MCF 10A (cell line): ENCODE measurements at places on chromosomes 11 and 22. TPM values are rescaled to one million over a fixed set of nuclear protein-coding genes. Genes with fewer than 3 reads are reported as not detected.

GRCh38 chr11:130617001-130617400 lies 168.6 kb downstream of the ADAMTS15 start:
- no peak for DNase-seq

DNA sequence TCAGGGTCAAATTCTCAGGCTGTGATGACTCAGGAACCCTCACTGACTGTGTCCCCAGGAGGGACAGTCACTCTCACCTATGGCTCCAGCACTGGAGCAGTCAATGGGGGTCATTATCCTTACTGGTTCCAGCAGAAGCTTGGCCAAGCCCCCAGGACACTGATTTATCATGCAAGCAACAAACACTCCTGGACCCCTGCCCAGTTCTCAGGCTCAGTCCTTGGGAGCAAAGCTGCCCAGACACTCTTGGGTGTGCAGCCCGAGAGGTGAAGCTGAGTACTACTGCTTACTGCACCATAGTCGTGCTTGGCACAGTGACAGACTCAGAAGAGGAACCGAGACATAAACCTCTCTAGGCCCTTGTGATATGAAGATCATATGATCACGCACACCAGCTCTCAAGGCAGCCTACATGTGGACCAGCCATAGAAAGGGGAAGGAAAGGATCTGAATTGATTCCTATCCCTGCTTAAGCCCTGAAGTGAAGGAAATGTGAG lies 58.2 kb downstream of the ZNF280B start:
- DNase-seq: no peak

DNA sequence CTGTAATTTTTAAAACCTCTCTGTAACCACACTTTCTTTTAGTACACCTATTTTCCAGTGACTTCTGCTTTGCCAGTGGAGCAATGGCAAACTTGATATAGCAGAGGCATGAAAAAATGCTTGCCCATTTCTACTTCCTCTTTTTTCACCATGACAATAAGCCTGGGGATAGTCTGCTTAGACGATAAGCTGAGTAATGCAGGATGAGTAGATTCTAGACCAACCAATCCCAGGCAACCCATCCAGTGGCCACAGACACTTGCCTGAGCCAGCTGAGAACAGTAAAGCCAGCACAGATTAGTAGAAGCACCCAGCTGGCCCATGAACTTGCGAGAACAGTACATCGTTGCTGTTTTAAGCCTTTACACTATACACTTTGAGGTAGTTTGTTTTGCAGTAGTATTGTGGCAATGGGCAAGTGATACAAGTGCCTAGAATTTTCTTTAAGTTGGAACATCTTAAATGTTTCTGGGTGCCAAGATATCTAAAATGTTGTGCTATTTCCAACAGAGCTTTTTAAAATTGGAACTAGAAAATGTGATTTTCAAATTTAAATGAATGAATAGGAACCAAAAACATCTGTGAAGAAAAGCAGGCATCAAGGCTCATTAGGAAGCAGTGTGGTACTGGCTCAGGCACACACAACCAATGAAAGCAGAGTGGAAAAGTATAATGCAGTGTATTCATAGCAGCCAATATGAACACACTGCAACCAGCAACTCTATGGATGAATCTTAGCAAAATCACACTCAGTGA lies 37.7 kb downstream of the DDI1 start:
- DNase-seq: peak; percentile 50

- DNase-seq: peak; percentile 59
Measured at GRCh38 chr11:43944761-43945311, 2.4 kb downstream of the C11orf96 start.

- no peak for DNase-seq
Measured at GRCh38 chr11:58671983-58672633, 49.6 kb downstream of the CNTF start.

DNA sequence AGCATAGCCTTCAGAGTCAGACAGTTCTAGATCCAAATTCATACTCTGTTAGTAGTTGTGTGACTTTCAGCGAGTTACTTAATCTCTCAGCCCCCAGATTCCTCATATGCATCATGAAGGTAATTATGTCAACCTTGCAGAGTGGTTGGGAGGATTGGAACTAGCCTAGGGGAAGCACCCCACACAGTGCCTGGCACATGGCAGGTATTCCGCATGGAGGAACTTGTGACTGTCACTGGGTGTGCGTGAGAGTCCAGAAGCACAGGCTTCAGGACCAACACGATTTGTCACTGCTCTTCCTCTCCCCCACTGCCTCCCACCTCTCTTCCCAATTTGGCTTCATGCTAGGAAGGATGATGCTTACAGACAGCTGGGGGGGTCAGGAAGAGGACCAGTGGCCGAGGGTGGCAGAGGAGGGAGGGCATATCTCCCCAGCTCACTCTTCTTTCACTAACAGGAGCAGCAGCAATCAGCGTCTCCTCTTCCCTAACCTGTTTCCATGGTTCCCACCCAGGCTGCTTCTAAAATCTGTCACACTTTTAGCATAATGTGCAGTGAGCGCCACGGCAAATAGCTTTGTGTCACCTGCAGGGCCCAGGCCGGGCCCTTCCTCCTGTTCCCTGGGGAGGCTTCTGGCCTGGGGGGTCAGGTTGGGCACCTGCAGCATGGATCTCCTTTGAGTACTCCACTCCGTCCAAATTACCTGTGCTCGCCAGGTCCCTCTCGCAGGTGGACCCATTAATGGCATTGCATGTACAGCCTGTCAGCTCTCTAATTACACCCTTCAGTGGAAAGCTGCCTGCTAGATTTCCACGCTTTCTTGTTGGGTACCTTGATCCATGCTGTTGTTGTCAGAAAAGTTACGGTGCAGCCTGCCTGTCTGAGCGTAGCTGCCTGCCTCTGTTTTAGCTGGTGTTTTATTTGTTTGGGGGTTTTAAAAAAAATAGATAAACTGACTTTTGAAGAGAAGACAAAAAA lies 400.4 kb downstream of the NXPE2 start:
- no peak for DNase-seq

GRCh38 chr11:125164091-125164421 lies 495 bp upstream of the PKNOX2 start:
- no peak for DNase-seq

- DNase-seq: no peak
Measured at GRCh38 chr11:119700030-119700429, 29.0 kb downstream of the NECTIN1 start.

DNA sequence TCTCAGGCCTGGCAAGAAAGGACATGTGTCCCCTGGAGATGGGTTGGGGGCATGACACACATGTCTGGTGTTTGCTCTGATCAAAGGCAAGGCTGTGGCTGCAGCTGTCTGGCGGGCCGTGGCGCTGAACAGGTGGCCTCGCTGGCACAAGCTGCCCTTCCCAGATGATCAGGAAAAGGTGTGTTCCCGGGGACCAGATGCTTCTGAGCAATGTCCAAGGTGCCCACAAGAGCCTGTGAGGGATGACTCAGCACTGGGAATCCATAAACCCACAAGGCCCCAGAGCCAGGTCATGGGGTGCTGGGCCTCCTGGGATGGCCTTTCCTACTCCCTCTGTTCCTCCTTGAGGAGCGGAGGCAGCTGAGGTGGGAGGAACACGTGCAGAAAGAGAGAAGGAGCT lies 9.7 kb upstream of the LRP5 start:
- peak; percentile 88 for DNase-seq

- no peak for DNase-seq
Measured at GRCh38 chr22:44183287-44183588, 2.5 kb downstream of the PARVG start.

DNA sequence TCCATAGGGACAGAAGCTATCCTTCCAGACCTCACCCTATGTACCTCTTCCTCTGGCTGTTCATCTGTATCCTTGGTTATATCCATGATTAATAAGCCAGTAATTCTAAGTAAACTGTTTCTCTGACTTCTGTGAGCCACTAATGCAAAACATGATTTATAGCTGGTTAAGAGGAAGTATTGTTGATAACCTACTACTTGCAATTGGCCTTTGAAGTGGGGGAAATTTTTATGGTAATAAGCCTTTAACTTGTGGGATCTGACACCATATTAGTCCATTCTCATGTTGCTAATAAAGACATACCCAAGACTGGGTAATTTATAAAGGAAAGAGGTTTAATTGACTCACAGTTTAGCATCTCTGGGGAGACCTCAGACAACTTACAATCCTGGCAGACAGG lies 21.9 kb downstream of the CASP12 start:
- no peak for DNase-seq

GRCh38 chr22:49052560-49052959 lies 775.1 kb downstream of the BRD1 start:
- DNase-seq: no peak

- no peak for DNase-seq
Measured at GRCh38 chr11:111574373-111575225, 27.6 kb upstream of the SIK2 start.

GRCh38 chr11:126917531-126918204 lies 82.9 kb downstream of the KIRREL3 start:
- DNase-seq: peak; percentile 63

DNA sequence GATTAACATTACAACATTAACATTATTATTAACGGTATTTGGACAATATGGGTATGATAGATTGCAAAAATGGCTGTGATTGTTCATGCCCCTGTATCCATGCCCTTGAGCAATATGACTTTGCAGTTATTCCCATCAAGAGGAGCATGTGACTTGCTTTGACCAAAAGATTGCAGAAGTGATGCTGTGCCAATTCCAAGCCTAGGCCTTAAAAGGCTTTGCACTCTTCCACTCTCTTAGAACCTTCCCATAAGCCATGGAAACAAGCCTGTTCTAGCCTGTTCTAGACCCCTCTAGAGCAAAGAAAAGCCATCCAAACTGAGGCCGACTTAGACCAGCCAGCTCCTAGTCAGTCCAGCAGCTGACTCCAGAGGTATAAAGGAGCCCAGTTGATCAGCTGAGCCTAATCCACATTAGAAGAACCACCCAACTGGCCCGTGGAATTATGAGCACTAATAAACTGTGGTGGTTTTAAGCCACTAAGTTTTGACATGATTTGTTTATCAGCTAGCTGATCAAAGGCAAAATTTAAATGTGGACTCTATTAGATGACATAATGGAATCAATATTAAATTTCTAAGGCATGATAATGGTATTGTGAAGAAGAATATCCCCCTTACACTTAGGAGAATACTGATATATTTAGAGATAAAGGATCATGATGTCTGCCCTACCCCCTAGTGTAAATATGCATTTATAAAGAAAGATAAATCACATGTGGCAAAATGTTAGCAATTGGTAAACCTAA lies 28.6 kb downstream of the RAB30 start:
- peak; percentile 78 for DNase-seq

GRCh38 chr11:128165572-128165971 lies 421.8 kb downstream of the ETS1 start:
- no peak for DNase-seq

- DNase-seq: no peak
Measured at GRCh38 chr11:1744137-1744886, 6.1 kb downstream of the IFITM10 start.

- DNase-seq: no peak
Measured at GRCh38 chr11:45181193-45181888, 34.9 kb downstream of the PRDM11 start.

- DNase-seq: no peak
Measured at GRCh38 chr11:70070706-70071105, 7.4 kb upstream of the ANO1 start.

- DNase-seq: peak; percentile 57
Measured at GRCh38 chr22:42685941-42686653, 34.6 kb downstream of the A4GALT start.

Gene ROBO4
- total RNA-seq: 10.6 and 14.2 TPM in 2 replicates

Gene PHOX2A
- total RNA-seq: not detected in 2 replicates

Gene CCDC87
- not detected in 2 replicates for total RNA-seq

Gene C22orf31
- not detected in 2 replicates for total RNA-seq

Gene EHF
- 0.54 and 1.1 TPM in 2 replicates for total RNA-seq

Gene PAAF1
- 21.6 and 26.4 TPM in 2 replicates for total RNA-seq

Gene MS4A3
- not detected in 2 replicates for total RNA-seq

Gene CDKN1C
- total RNA-seq: 5.7 and 6.9 TPM in 2 replicates

Gene RTN4RL2
- total RNA-seq: 2.0 and 3.2 TPM in 2 replicates
